ENCODE measurements at places on chromosomes 6 and 20.

GRCh38 chr6:43933148-43933885, 163.3 kb downstream of the VEGFA start:
- no peak for DNase-seq

GRCh38 chr6:162099685-162100084, 627.9 kb downstream of the PRKN start:
- no peak for DNase-seq

GRCh38 chr20:36487069-36487468, 54.2 kb upstream of the MYL9 start:
- DNase-seq: no peak

DNA sequence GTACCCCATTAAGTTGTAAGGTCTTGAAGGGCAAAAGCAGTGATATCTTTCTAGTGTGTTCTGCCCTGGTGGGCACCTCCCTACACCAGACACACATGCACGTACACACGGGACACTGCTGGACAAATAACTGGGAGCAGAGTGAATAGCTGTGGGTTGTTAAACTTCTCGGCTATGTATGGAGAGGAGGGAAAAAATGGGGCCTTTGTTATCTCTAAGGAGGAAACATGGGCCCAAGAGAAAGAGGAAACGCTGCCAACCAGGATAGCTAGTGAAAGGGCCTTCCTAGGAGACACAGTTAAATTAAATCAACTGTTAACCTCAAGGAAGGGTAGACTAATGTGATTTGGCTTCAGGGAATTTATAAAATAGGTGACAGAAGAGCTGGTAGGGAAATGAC, 169.7 kb downstream of the MYLK4 start:
- DNase-seq: no peak

DNA sequence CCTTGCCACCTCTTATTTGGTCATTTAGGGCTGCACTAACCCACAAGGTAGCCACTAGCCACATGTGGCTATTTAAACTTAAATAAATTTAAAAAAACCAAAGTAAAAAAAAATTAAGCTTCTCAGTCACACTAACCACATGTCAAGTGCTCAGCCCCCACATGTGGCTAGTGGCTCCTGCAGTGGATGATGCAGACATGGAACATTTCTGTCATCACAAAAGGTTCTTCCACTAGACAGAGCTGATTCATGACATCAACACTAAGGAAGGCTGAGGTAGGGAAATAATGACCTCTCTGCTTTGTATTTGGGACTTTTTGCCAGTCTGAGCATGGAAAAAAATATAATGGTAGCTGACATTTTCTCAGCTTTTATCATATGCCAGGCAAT, 173.0 kb upstream of the FERMT1 start:
- DNase-seq: no peak

DNA sequence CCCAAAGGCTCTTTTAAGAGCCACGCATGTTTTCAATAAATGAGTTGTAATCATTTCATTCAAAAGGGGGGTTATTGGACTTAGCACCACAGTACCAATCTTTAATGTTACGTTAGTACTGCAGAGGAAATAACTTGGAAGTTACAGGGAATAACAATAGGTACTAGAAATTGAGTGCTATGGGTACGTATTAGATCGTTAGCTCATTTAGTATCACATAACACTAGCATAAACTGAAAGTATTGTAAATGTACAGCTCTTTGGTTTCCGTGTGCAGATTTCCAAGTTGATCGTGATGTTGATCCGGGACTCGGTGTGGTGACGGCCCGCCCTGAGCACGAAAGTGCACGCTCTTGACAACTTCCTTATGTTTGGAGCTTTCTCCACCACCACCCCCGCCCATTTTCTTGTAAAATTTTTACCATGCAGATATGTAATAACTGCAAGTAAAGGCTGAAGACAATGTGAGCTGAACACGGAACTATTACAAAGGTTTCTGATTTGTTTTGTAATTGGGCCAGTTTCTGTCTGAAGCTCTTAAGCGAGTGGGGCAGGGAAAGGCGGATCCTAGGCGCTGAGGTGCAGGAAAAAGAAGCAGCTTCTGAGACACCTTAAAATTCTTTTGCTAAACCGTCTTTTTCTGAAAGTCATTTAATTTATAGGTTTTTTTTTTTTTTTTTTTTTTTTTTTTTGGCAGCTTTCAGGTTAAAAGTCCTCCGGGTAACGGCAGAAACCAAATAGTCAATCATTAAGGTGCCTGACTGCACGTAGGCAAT, 71.5 kb downstream of the HFE start:
- no peak for DNase-seq

- no peak for DNase-seq
These were observed 806.6 kb downstream of the C6orf118 start for GRCh38 chr6:164502833-164503232.

GRCh38 chr6:21396313-21396712, 197.2 kb upstream of the SOX4 start:
- no peak for DNase-seq

DNA sequence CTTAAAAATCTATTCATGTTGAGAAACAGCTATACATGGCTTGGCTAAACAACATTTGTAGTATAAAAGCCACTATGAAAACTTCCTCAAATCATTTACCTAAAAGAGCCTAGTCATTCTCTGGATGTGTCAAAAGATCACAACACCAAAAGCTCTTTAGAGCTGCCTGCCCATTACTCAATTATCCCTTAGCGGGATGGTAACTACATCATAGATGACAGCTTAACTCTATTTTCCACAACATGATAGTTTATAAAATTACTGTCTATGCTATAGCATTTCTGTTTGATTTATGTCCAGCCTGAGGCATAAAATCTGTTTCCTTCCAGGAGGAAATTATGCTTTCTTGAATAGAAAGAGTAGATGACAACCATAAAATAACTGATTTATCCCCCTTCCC, 777.6 kb upstream of the HS3ST5 start:
- no peak for DNase-seq

GRCh38 chr20:22808628-22809027, 224.3 kb upstream of the FOXA2 start:
- no peak for DNase-seq

- no peak for DNase-seq
These were observed 28.7 kb downstream of the FRMD1 start for GRCh38 chr6:168050225-168050880.

DNA sequence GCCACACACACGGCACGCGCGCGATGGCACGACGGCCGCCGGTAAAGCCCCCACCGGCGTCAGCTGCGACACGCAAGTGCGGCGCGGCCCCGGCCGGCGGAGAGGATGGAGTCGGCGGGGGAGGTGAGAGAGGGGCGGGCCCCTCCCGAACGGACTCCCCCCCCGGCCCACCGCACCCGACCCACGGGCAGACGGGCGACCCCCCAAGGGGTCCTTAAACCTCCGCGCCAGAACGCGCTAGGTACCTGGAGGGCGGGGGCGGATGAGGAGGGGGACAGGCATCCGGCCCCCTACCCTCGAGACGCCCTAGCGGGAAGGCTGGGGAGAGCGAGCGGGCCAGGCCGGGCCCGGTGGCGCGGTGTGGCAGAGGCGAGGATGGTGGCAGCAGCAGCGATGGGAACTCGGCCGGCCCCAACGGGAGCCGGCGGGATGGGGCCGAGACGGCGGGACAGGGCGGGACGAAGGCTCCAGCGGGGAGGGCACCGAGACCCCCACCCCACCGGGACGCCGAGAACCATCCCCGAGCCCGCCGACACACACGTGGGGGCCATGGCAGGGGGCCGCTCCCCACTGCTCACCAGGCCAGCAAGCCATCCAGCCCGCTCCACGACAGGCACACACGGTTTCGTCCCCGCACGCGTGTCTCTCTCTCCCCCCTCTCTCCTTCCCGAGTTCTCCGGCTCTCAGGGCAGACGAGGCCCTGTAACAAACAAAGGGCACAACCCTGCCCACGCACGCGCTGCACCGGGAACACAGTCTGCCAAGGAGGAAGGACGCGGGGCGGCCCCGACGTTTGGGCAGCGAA, 1515.4 kb upstream of the DEFB115 start:
- no peak for DNase-seq

- DNase-seq: no peak
These were observed 58.8 kb downstream of the RSPO3 start for GRCh38 chr6:127177030-127177922.

DNA sequence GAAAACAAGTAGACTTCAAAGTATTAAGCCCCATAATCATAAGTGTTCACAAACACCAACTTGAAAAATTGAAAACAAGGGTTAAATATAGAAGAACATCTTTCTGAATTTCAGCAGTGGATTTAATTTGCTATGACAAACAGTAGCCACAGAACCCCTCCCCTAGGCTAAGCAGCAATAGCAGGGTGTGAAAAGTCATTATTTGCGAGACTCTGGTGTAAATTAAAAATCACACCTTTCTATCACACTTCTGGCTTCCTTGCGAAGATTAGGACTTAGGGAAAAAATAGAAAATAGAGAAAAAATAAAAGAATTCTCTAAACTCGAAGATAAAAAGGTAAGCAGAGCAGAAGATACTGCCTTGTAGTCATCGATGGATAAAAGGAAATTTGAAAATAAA, 6.1 kb downstream of the SAMD3 start:
- DNase-seq: no peak

- no peak for DNase-seq
These were observed 74.1 kb upstream of the HDDC2 start for GRCh38 chr6:125375821-125376220.

DNA sequence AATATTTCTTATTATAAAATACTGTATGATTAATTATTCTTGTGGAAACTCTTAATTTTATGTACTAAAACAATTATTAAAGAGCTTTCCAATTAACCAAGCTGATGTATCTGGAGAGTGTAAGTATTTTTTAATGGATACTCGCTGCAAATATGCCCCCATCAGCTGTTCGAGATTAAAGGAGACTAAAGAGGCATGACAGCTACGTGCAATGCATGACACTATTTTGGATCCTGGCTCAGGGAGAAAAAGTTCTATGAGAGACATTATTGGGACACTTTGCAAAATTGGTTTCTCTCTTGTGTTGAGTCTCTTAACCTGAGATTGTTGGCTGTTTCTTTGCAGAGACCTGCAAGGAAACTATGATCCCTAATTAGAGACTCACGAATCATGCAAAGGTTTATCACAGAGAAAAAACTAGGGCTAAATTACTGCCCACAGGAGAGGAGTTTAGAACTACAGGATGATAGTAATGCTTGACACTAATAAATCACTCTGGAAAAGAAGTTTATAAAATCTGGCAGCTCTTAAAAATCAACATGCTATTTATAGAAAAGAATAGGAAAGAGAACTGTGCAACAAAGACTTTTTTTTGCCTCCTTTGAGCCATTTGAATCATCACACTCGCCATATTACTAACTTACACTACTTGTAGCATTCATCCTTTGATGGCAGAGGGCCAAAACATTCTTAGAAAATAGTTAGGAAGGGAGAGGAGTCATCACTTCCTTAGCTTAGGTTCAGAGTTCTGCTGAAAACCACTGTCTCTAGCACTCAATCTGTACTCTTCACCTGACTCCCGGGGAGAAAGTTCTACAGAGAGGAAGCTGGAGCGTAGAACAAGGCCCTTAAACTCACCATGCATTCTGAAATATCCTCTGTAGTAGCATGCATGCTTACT, 25.3 kb downstream of the NRN1 start:
- no peak for DNase-seq

DNA sequence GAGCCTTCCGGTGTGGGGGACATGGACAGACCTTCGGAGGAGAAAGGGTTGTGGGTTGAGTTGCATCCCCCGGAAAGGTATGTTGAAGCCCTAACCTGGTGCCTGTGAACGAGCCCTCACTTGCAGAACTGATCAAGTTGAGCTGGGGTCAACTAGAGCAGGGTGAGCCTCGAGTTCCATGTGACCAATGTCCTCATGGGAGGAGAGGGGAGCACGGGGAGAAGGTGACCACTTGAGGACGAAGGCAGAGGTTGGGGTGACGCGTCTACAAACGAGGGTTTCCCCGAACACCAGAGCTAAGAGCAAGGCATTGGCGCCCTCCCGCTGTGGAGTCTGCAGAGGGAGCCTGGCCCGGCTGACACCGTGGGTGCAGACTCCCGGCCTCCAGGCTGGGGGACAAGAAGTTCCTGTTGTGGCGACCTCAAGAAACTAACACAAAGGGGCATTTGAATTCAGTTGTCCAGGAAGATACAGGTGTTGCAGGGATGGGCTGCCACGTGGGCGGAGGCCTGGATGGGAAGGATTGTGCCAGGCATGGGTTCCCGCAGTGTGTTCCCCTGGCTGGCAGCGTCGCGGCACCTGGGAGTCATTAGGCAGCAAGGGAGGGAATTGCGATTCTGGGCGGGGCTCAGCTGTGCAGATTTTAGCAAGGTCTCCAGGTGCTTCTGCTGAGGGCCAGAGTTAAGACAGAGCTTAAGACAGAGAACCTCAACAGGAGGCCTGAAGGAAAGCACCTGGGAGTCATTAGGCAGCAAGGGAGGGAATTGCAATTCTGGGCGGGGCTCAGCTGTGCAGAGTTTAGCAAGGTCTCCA, 20.4 kb upstream of the UNC93A start:
- DNase-seq: no peak

DNA sequence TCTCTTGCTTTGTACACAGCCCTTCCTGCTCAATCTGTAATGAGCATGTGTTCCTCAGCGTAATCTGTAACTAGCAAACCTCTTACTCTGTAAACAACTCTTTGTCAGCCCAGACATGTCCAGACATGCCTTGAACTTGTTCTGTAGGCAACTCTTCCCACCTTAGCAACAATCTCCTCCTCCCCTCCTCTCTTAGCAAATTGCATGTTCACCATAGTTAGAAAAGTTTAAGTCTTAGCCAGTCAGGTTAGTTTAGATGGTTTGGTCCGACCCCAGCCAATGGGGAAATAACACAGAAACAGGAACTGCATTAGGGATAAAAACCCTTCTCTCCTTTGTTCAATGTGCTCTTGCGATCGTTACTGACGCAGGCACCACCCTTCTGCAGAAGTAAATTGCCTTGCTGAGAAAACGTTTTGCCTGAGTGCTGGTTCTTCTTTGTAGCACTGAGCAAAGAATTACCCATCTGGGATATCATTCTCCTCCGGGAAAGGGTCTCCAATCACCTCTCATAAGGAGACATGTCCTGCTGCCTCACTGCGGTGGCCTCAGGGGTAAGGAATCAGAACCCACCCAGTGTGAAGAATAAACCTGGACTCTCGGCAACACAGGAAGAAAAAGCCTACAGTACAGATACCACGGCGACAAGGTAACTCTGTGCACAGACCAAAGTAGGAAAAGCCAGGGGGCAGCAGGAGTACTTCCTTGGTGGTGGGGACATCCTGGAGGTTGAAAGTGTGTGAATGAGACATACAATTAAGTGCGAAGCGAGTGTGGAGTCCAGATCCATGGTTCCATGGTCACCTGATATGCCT, 26.2 kb downstream of the PLN start:
- DNase-seq: peak; percentile 7

- no peak for DNase-seq
These were observed 251.9 kb downstream of the SOD2 start for GRCh38 chr6:159440911-159441703.

Measured in DMS79 (cell line).